Stimulated activated CD8-positive, alpha-beta memory T cell treated with anti-CD3 and anti-CD28 coated beads, Interleukin-7, amount 100 ng/mL, for 24 hours (primary cell): ENCODE measurements at places on chromosomes 5 and 9.

DNA sequence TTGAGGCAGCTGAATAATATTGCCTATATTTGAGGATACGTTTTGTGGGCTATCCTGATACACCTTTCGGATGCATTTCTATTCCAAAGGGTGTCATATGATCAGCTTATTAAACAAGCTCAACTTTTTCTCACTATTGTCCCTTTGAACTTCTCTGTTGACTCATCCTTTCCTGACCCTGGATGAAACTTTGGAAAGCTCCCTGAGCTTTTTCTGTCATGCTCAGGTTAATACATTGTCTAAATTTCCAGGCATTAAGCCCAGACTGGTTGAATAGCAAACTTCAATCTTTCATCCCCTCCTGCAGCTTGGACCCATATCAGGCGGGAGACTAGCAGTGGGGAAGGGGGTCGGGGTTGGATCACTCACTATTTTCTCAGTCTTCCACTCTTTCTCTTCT is 104.9 kb upstream of the PTPN3 start:
- DNase-seq, result no peak

- DNase-seq, result no peak
Measured at GRCh38 chr5:98109561-98110006, 663.9 kb upstream of the RGMB start.

- no peak for DNase-seq
Measured at GRCh38 chr5:180084638-180085561, 13.3 kb upstream of the RNF130 start.

DNA sequence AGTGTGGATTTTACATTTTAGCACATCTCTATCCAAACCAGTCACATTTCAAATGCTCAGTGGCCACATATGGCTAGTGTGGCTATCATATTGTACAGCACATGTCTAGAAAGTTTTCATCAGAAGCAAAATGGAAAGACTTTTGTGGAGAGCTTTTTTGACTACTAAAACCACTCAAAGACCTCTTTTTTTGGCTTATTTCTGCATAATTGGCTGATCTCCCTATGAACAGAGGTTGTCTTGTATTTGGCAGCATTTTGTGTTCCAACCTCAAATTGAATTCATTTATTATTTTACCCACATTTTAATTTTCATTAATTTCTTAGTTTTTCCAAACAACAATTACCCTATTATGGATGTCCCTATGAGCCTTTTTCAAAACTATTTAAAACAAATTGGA is 395.7 kb downstream of the TLE1 start:
- DNase-seq, result no peak

- DNase-seq, result no peak
Measured at GRCh38 chr9:113998525-113999255, 79.4 kb downstream of the AMBP start.
